H54 (cell line): ENCODE measurements at places on chromosomes 1 and 21.

- DNase-seq = no peak
These were observed 8.8 kb downstream of the CD1E start for GRCh38 chr1:158362482-158362881.

GRCh38 chr1:48773133-48773532, 3.6 kb downstream of the BEND5 start:
- no peak for DNase-seq

- DNase-seq = no peak
These were observed 219.6 kb upstream of the C1orf174 start for GRCh38 chr1:4119516-4120220.

GRCh38 chr1:84688463-84689061, 1.7 kb downstream of the SSX2IP start:
- no peak for DNase-seq

- DNase-seq = no peak
These were observed 24.8 kb upstream of the OR2B11 start for GRCh38 chr1:247482747-247483146.

DNA sequence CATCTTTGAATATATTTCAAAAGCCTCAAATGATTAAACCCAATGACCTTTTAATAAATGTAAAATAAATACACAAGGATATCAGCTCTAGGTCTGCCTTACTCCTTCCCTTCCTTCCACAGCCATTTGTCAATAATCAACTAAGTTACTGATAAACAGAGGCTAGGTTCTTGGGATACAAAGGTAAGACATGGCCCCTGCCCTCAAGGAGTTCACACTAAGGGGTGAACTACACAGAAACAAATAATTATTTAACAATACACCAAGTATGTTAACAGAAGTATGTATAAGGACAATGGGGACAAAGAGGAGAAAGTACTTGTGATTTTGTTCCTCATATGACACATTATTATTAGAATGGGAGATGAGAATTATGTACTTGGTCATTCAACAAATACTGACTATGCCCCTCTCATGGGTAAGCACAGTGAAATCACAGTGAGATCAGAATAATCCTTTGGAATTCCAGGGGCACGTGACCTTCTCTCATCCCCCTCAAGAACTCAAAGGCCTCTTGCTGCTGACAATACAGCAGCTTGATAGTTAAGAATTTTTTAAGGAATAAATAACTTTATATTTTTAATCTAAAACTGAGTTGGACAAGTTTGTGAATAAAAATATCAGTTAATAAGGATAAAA, 40.2 kb downstream of the ATP1B1 start:
- DNase-seq = no peak

DNA sequence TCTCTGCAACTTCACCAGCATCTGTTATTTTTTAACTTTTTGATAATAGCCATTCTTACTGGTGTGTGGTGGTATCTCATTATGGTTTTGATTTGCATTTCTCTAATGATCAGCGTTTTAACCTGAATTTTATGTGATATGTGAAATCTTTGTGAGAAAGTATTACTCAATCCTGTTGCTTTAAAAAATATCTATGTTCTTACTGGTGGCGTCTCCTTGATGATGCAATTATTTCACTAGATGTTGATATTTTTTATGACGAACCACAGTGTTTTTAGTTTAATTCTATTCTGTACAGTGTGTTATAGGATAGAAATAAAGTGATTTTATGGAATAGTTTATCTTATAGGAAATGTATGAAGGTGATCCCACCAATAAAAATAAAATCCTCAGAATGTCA, 54.7 kb upstream of the GPR88 start:
- no peak for DNase-seq

GRCh38 chr1:78339490-78339889, 151.3 kb upstream of the PTGFR start:
- peak; percentile 6 for DNase-seq

- peak; percentile 95 for DNase-seq
These were observed at the start of gene NPHP4 for GRCh38 chr1:5992026-5992813. NPHP4 (minus strand) TSS chr1:5992425; CDS start chr1:5986289, 6,136 bp downstream.

DNA sequence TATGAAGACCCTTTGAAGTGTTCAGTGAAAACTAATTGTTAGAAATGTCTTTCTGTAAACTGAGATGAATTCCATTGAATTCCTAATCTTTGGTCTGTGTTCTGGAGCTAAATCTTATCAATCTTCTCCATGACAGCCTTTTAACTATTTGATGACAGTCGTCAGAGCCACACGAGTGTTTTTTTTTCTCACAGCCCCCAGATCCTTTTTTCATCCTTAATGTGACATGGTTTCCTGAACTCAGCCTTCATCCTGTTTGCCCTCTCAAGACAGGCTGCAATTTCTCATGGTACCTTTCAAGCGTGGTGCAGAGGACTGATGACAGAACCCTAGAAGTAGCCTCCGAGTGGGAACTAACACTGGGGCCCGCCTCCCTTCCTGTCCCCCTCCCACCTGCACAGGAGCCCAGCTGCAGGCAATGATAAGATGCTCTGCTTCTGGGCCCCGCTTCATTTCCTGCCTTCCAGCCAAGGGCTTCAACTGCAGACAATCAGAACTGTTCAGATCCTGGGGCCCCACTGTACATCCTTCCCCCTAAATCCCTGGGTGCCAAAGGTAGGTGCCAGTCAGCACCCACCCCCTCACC, 114.6 kb upstream of the VAV3 start:
- no peak for DNase-seq

DNA sequence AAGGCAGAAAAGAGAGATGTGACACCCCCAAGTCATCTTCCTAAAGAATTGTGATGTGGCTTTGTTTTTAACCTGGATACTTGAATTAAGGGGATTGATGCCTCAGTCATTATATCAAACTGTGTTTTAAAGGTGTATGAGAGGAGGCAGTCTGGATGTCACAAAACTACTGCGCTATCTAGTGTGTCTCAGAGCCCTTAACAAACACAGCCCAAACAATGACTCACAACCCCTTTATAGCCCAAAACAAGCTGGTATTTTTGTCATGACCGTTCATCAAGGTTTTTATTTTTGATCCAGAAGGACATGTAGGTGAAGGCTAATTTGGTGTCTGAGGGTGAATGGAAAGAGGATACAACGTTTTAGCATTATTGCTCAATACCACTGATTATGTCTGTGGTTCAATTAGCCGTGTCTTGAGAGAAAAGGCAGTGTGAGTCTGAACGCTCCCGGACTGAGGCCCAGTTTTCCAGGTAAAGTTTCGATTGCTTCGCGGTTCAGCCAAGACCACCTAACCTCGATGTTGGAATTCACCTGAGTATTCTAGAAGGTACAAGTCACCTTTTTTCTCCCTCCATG, 71.6 kb downstream of the SGIP1 start:
- DNase-seq = no peak

- peak; percentile 52 for DNase-seq
These were observed 207.8 kb downstream of the SLC45A1 start for GRCh38 chr1:8525558-8526275.

GRCh38 chr1:47725511-47725991, 271.6 kb downstream of the TRABD2B start:
- no peak for DNase-seq

- DNase-seq = no peak
These were observed 24.7 kb upstream of the DMBX1 start for GRCh38 chr1:46464915-46465314.
